K562 (cell line): ENCODE measurements at places on chromosomes 2 and 18. TPM values are rescaled to one million over a fixed set of nuclear protein-coding genes. Genes with fewer than 3 reads are reported as not detected.

The CHST9 gene
- not detected in 2 replicates for polyA plus RNA-seq

The SCYGR1 gene
- not detected in 2 replicates for polyA plus RNA-seq

The SERPINB7 gene
- not detected in 2 replicates for polyA plus RNA-seq

The ALKAL2 gene
- polyA plus RNA-seq = not detected in 2 replicates

The DSG4 gene
- not detected in 2 replicates for polyA plus RNA-seq

The BMP10 gene
- 0.15 and 1.1 TPM in 2 replicates for polyA plus RNA-seq

The RNF152 gene
- 0.05 TPM in 1 of 2 replicates, not detected in the other for polyA plus RNA-seq

The RTP5 gene
- polyA plus RNA-seq = not detected in 2 replicates

GRCh38 chr2:38230756-38231155 lies 146.3 kb downstream of the ATL2 start:
- no peak for DNase-seq

DNA sequence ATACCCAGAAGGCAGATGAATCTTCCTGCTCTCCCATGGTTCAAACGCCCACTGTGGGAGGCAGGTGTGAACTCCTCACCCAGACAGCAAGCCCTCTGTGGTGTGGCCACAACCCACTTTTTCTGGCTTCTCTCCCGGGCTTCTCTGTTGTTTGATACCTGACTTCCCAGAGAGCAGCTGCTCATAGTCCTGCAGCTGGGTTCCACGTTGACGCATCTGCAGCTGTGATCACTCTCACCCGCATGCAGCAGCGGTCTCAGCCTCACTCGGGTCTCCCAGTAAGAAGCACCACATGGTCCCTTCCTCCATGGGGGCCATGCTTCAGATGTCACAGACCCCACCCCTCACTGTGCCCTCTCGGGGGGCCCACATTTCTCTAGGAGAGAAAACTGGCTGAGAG lies 3.5 kb downstream of the ASPRV1 start:
- no peak for DNase-seq

DNA sequence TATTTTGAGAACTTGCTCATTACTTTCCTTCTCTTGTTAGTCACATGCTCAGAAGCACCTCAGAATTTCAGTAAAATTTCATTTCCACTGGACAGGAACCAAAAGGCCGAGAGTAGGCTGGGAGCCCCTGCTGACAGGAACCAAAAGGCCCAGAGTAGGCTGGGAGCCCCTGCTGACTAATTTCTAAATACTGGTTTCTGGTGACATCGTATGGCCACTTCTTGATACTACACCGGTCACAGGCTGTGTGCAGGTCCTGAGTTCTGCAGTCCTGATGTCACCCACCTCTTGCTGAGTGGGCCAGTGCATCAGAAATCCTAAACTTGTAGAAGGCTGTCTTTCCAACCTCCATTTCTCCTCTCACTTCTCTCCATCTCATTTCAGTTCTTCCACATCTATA lies 17.7 kb upstream of the EN1 start:
- DNase-seq = peak; percentile 63

- DNase-seq = no peak
These were observed 133.0 kb downstream of the PRPF40A start for GRCh38 chr2:152584301-152584700.
